ENCODE measurements at places on chromosomes 7 and 10. TPM values are rescaled to one million over a fixed set of nuclear protein-coding genes. Genes with fewer than 3 reads are reported as not detected.

GRCh38 chr7:81669476-81670105, 100.3 kb downstream of the HGF start:
- DNase-seq = no peak

GRCh38 chr10:106711313-106711906, 453.1 kb downstream of the SORCS1 start:
- DNase-seq = peak; percentile 15

- DNase-seq = no peak
These were observed 26.1 kb upstream of the C10orf120 start for GRCh38 chr10:122725768-122726167.

DNA sequence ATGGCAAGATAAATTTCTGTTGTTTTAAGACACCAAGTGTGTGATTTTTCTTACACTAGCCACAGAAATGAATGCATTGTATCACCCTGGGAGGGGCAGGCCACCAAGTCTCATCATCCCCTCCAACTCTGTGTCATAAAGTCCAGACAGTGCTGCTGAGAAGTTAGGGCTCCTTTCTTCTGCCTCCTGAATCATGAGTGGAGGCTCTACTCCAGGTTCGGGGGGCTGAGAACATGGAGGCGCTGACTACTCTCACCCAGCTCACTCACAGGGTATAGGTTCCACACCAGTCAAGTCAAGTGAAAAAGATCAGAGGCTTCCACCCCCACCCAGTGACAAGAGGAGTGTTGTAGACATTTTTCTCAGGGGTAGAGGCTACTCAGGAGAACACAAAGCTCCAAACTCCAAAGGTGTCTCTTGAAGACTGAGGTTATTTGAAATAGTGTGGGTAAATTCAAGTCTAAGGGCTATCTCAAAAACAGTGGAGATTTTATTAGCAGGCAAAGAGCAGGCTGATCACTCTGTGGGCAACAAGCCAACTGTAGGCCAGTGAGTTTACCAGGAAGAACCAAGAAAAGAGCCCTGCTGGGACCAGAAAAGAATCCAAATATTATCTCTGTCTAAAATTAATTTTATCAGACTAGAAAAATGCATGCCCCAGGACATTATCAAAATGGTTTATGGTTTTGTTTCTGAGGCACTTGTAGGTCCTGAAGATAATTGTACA, 118.6 kb upstream of the RET start:
- no peak for DNase-seq

- DNase-seq = no peak
These were observed 614.1 kb upstream of the FZD8 start for GRCh38 chr10:36256166-36256565.

DNA sequence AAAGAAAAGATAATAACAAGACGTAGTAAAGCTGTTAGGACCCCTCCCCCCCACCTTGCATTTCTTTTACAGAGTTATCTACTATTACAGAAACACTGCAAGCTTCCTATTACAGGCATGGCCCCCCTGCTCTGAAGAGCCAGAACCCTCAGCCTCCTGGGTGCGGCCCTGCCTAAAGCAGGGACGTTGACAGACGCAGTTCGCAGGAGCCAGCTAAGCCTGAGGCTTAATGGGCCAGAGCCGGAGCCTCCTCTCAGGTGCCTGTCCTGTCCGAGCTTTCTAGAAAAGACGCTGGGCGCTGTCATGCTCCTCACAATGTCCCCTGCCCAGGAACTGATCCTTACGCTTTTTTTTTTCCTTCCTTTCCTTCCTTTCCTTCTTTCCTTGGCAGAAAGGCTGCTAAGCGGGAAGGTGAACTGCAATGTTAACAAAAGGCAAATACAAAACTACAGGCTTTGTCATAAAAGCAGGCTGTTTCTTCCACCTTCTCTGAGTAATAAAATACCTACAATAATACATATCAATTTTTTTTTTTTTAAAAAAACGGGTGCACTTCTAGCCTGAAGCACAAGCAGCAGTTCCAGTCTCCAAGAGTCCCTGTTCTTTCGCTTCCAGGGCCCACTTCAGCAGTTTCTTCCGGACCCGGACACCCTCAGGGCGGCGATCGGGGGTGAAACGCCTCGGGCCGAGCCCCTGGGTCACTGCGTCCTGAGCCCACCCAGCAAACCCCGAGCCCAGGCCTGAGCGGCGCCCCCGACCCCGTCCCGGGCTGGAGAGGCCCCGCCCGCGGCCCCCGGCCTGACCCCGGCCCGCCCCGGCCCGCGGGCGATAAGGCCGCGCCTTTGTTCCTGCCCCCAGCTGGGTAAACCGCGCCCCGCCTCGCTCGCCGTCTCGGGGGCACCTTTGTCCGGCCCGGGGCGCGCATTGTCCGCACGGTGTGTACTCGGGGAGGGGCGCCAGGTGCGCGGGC, 11.2 kb downstream of the MNX1 start:
- DNase-seq = no peak

The AGBL3 gene
- 6.1 TPM for total RNA-seq

The RPEL1 gene
- total RNA-seq = not detected

Data from activated B cell treated with CpG ODN at 0.5 μM for 24 hours (primary cell).